ENCODE measurements at places on chromosomes 5 and 9.

- DNase-seq, result no peak
Measured at GRCh38 chr9:91192381-91193086, 169.2 kb downstream of the AUH start.

DNA sequence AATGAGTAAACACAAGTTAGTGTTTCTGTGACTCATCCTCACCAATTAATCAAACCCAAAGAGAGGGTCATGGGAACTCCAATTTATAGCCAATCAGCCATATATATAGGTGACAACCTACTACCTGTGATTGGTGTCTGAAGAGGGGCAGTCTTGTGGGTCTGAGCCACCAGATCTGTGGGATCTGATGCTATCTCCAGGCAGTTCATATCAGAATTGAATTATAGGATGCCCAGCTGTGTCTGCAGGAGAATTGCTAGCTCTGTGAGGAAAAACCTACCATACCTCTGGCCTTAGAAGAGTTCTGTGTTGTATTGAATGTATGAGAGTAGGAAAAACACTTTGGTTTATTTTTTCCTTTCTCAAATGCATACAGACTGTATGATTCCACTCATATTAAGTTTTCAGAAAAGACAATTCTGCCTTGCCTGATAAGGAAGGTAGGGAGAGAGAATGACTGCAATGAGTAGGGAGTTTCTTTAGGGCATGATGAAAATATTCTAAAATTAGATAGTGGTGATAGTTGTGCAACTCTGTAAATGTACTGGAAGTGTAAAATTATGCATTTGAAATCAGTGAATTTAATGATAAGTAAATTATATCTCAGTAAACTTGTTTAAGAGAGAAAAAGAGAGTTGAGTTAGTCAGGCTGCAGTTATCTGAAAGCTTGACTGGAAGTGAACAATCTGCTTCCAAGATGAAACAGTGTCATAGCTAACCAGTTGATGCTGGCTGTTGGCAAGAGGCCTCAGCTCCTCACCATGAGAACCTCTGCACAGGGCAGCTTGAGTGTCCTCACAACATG, 274.9 kb downstream of the AUH start:
- DNase-seq, result no peak

DNA sequence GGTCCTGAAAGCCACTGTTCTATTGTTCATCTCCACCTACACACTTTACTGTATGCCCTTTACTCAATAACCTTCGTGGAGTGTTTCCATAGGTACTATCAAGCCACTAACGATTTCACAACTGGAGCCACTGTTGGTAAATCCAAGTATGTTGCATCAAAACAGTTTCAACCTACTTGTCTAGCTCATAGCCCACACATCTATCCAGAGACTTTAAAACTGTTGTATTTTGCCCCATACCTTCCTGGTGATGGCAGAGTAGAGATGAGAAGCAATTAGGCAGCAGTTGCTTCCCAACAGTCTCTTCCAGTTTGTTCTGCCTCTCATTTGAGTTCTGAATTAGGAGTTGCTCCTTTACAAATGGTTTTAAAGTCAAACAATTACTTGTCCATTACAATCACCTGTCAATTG, 607 bp downstream of the FAXDC2 start:
- DNase-seq, result no peak

DNA sequence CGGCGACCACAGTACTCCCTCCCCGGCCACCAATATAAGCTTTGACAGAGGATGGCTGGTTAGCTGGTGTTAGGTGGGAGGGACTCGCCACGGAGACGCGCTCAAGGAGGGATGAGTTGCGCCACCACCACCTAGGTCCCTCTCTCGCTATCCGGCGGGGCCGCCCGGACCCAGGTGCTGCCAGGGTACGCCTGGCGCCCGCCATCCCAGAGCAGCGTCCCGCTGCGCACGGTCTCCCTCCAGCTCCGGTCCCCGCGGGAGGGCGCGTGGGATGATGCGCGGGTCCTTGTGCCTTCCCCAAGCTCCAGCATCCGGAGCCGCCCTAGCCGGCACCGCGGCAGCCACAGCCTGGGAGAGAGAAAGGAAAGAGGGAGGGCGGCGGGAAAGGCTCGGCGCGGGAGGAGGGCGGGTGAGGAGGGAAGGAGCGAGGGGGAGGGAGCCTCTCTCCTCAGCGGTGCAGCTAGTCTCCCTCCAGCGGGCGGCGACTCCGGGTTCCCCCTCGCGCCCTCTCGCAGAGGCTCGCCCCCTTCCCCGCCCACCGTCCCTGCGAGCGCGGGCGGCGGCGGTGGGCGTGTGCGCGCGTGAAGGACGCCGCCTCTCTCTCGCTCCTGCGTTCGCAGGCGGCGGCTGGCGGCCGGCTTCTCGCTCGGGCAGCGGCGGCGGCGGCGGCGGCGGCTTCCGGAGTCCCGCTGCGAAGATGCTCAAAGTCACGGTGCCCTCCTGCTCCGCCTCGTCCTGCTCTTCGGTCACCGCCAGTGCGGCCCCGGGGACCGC, at the start of gene CAMK4:
CAMK4 (plus strand) TSS at position 598 of the 774 bp plus-strand sequence; CDS start at position 698, 100 bp downstream.
- peak; percentile 89 for DNase-seq

GRCh38 chr9:137745541-137745991, 126.8 kb downstream of the EHMT1 start:
- peak; percentile 64 for DNase-seq

GRCh38 chr9:21543187-21543586, 61.1 kb upstream of the IFNE start:
- no peak for DNase-seq

GRCh38 chr9:78370991-78371390, 74.1 kb downstream of the PSAT1 start:
- no peak for DNase-seq

DNA sequence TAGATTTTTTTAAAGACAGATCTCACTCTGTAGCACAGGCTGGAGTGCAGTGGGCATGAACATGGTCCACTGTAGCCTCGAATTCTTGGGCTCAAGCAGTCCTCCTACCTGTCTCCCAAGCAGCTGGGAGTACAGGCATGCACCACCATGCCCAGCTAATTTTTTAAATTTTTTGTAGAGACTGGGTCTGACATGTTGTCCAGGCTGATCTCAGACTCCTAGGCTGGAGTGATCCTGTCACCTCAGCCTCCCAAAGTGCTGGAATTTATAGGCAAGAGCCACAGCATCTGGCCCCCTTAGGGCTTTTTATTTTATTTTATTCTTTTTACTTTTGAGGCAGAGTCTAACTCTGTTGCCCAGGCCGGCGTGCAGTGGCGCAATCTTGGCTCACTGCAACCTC, 56.4 kb downstream of the NSD1 start:
- no peak for DNase-seq

- DNase-seq, result peak; percentile 62
Measured at GRCh38 chr9:107929443-107929842, 439.9 kb upstream of the KLF4 start.

DNA sequence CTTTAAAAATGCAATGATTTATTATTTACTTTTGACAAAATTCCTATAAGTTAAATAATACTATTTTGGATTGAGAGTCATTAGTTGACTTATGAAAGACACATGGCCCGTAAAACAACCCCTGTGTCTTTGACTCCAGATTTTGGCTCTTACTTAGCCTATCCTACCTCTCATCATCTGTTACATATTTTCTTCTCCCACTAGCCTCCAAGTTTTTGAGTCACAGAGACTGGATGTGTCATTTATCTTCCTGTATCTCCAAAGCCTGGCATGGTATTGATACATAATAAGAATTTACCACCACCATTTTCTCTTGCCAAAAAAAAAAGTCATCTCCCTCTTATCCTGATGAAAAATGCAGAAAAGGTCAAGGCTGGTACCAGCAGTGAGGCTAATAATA, 99.9 kb downstream of the GABRB2 start:
- no peak for DNase-seq

DNA sequence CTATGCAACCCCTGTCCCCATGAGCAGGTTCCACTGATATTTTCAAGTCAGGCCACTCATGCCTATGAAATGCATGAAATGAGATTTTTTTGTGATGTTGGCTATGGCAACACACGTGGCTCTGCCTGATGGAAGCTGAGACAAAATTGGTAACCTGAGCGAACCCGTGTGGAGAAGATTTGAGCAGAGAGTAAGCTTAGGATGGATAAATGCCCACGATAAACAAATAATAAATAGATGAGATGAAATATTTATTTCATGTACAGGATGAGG, 153.4 kb upstream of the IER5L start:
- no peak for DNase-seq

GRCh38 chr5:135576075-135576599, 2.7 kb downstream of the CXCL14 start:
- no peak for DNase-seq

Measured in COR-L47 (cell line).